ENCODE measurements at places on chromosomes 11 and 22.
A peak's percentile ranks its signal among the peaks of the same experiment; 100 is the strongest.

DNA sequence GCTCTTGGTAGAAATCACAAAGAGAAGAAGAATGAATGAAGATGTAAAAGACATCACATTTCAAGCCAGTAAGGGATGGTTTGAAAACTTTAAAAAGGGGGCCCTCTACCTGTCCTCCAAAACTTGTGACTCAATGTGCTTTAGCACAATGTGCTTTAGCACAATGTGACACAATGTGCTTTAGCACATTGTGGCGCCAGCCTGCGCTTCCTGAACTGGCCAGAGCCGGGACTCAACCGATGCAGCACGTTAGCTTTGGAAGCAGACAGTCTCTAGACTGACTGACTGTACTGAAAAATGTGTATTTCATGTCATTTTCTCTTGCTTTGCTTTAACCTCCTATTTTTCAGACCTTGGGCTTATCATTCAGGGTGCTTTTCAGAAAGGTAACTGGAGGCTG is 63.5 kb downstream of the FAM83F start:
- peak; percentile 26 for DNase-seq

DNA sequence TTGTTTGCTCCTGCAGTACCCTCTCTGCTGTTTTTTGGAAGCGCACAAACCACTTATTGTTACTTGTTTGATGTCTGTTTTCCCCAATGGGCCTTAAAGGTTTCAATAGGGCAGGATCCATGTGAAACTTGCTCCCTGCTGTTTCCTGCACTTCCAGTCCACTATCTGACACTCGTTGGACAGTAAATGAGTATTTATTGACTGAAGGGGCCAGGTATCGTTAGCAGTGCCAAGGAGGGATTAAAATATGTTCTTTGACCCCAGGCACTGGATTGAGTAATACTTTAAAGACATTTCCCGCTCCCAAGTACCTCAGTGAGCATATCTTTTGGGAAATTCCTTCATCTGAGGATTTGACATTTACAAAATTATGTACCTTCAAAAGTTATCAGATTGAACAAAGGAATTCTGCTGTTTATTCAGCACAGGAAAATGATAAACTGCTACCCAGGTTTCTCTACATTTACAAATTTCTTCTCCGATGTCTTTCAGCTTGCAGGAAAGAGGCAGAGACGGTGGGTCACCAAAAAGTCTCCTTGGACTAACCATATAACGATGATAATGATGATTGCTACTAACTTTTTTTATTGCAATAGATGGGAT is 23.3 kb upstream of the OR9Q2 start:
- no peak for DNase-seq

DNA sequence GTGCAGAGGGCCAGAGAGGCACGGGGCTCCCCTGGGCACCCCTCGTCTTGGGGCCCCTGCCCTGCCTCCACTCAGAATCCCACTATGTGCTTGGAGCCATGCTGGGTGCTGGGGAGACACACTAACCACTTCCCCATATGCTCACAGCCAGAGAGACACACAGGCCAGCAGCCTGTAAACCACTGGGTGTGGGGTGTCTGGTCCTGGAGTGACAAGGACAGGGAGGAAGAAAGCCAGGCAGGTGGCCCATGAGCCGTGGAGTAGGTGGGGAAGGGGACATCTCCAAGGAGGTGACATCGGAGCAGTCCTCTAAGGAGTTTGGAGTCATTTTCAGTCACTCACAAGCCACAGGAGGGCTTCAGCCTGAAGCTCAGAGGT is 58.9 kb downstream of the CDKN1C start:
- DNase-seq: no peak

DNA sequence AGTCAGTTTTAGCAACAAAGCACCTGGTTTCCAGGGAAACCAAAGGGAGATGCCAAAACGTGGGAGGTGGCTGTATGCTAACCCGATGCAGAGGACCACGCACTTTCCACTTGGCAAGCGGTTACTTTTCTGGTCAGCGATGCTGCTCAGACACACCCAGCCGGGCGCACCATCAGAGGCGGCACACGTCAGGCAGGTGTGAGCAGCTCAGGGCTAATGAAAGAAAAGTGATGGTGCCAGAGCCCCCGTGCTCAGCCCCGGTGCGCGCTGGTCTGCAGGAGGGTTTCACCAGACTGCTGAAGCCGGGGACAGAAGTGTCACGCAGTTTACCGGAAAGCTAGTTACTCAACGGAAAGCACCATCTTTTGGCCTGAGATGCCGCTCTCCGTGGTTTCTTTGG is 5.7 kb downstream of the LTO1 start:
- no peak for DNase-seq

GRCh38 chr11:100674212-100674611 is 12.9 kb upstream of the ARHGAP42 start:
- DNase-seq: no peak

GRCh38 chr11:41320653-41321052 is 138.8 kb downstream of the LRRC4C start:
- DNase-seq: no peak

GRCh38 chr11:10302744-10303557 is 1.9 kb upstream of the ADM start:
- DNase-seq: peak; percentile 67

DNA sequence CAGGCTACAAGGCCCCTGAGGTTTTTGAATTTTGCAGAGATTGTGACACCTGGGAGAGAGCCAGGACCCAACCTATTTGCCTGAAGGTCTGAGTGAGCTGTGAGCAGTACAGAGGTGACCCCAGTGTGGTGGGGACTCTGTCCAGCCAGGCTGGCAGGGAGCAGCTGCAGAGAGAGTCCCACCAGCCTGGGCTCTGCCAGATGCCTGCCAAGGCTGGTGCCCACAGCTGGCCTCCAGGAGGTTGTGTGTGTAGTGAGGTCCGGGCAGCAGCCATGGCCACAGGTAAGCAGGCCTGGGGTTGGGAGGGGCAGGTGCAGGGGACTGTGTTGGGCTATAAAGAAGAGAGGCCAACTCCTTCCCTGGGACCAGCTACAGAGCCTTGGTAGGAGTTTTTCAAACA is 144.8 kb downstream of the CRYBB2 start:
- DNase-seq: no peak

DNA sequence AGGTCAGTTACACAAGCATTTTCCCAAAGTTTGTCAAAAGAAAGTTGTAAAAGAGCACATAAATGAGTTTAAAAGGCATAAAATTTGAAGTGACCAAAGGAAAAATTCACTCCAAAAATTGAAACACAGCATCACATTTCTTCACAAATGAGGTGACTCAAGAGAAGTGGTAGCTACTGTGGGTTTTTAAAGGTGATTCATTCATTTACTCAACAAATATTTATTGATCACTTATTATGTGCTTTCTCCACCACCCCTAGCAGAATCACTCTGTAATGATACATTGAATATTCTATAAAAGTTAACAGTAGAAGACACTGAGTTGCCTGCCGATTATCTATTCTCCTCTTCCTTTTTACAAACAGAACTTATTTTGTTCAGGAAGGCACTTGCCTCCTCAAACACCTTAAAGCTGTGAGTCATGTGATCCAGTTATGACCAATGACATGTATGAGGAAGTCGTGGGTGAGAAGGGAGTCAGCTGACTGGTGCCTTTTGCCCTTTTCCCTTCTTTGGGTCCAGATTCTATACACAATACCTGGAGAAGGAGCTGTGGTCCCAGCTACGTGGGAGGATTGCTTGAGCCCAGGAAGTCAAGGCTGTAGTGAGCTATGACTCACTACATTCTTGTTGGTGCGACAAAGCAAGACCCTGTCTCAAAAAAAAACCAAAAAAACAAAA is 67.7 kb upstream of the CLNS1A start:
- no peak for DNase-seq

DNA sequence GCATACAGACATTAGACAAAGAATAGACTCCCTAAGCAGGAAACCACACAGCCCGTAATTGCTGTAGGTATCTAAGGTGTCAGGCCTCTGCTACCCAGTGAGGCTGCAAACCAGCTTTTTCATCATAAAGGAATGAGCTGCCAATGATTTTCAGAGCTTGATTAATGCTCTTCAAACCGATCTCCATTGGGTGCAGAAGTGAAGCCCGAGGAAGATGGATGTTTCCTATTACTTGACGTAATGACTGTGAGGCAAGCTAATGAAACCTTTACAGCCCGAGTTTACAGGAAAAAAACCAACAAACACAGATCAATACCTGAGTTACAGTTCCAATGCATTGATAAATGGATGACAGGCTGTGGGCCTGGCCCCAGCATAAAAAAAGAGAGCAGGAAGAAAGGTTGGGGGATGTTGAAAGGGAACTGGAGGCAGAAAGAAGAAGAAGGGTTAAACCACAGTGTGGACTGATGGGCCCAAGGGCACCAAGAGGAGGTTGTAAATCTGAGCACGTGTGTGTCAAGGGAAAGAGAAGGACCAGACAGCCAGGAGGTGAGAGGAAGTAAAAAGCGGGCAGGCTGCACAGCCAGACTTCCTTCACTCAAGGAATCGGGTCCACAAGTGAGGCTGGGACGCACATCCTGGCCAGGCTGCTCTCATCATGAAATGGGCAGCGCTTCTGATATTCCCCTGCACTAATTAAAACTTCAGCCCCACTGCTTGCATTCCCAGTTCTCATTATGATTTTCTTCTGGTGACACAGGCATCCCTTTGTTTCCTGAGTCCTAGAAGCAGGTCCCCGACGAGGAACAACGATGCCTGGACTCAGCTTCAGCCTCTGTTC is 70.6 kb upstream of the NTM start:
- DNase-seq: no peak

Data from activated CD8-positive, alpha-beta memory T cell treated with anti-CD3 and anti-CD28 coated beads, Interleukin-2, amount 50 U/mL, for 4 hours (primary cell).